MCF 10A (cell line): ENCODE measurements at places on chromosomes 12 and 14.
A peak's percentile ranks its signal among the peaks of the same experiment; 100 is the strongest.

- DNase-seq = peak; percentile 90
Measured at GRCh38 chr14:22872033-22872832, 693 bp downstream of the LRP10 start.

- DNase-seq = no peak
Measured at GRCh38 chr12:68780731-68781130, 27.2 kb upstream of the MDM2 start.

- no peak for DNase-seq
Measured at GRCh38 chr14:66137081-66137480, 349.1 kb upstream of the CCDC196 start.

DNA sequence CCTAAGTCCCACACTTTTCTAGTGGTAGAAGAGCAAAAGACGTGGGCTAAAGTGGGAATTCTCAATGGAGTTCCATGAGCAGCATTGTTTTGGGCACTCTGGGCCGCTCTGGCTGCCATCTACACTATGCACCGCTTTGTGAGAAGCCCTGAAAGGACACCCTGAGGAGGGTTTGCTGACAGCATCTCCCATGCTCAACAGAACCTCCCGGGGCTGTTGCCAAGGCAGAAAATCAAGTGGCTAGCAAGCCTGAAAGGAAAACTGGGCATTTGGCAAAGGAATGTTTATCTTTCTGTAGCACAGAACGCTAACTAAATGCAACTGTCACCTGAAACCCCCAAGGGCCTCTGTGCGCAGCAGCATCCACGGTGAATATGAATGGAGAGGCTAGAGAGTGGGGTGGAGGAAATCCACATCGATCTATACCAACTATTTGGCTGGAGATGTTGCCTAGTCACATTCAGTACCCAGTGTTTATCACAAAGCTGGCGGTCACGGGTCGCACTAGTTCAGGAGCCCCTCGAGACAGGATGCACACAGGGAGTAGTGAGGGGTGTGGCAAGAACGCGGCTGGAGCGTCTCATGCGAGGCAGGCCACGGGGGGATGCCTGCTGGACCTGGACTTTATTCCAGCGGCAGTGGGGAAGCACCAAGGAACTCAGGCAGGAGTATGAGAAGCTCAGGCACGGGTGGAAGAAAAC lies 14.2 kb downstream of the APPL2 start:
- no peak for DNase-seq

DNA sequence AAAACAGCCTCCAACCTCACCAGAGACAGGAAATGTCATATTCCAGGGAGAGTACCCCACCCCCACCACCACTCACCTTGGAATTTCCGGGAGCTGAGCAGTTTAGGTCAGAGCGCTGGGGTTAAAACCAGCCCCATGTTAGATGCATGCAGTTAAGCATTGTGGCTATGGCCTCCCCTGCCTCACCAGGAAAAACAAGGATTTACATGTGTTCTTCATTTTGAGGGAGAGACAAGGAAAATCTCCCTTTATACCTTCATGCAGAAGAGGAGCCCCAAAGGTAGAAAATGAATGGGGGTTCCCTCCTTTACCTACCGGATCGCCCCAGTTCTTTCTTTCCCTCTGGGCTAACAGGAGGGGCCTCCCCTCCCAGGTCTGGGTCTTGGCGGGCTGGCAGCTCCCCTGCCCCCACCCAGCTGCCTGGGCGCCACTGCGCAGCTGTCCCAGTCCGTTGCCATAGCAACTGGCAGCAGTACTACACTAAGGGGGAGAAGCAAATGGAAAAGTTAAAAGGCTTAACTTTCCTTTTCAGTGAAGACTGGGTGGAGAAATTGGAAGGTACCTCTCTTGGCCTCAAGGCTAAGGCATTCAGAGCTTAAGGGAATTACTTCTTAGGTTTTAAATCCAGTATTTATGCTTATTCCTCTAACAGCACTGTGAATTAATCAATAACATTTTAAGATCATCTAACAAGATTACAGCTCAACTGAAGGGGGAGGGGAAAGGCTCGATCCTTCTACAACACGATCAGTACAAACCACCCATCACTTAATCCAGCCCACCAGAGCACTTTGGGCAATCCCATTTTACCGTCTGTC lies 20.5 kb downstream of the CBX5 start:
- peak; percentile 76 for DNase-seq

- peak; percentile 26 for DNase-seq
Measured at GRCh38 chr12:46470975-46471374, 98.4 kb upstream of the SLC38A2 start.

DNA sequence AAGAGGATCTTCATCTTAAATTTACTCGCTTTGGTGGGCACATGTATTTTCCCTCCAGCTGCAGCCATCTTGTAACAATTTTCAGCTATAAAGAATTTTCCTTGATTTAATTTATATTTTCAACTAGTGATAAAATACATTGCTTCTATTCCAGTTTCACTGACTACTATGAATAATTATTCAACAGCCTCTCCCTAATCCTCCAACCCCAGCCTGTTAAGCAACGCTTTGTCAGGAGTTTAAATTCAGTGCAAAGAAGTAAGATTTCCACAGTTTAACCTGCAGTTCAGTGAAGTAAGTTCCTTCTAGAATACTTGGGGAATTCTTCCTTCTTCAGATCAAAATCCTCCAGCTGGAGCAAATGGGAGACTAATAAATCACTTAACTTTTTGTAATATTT lies 180.2 kb downstream of the MSRB3 start:
- no peak for DNase-seq

GRCh38 chr14:98952593-98953350 lies 319.2 kb downstream of the BCL11B start:
- DNase-seq = peak; percentile 96

- DNase-seq = peak; percentile 61
Measured at GRCh38 chr12:7907009-7907408, 29.0 kb downstream of the SLC2A3 start.

DNA sequence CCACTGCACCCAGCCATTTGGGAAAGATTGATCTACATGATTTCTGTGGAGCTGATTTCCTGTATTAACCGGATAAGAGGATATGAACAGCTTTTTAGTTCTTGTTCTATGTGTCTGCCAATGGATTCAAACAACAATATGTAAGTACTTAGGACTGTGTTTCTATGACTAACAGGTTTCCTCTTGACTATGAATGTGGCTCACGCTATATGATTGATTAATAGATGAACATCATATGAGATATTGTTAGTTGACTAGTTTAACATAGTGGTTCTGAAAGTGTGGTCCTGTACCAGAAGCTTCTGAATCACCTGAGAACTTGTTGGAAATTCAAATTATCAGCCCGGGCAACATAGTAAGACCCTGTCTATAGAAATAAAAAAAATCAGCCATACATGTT lies 12.8 kb upstream of the CSRP2 start:
- DNase-seq = no peak

GRCh38 chr14:79764323-79764722 lies 447.0 kb downstream of the DIO2 start:
- DNase-seq = no peak
